CD4-positive, alpha-beta T cell treated with Interleukin-17A for 1 hour (primary cell): ENCODE measurements at places on chromosomes 16 and 17.

- DNase-seq, result no peak
Observed at GRCh38 chr17:19343256-19343630, 19.3 kb downstream of the B9D1 start.

GRCh38 chr16:4523686-4524085, 14.9 kb downstream of the CDIP1 start:
- DNase-seq, result no peak

DNA sequence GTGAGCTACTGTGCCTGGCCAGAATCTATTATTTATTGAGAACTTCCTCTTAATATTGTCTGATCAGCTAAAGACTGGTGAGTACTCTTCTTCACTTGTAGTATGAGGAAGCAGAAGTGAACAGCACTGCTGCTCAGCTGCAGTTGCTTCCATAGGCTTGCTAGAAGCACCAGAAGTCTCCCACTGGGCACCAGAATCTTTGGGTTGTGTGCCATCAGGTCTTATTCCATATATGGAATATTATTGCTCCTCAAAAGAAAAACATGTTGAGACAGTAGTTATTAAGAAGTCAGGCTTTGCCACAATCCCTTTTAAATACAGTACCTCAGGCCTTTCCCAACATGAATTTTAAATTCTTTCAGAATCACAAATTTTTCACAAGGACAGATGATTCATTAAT, 17.2 kb downstream of the SNTB2 start:
- no peak for DNase-seq

- peak; percentile 27 for DNase-seq
Observed at GRCh38 chr17:38705803-38706504, 881 bp downstream of the MLLT6 start.

DNA sequence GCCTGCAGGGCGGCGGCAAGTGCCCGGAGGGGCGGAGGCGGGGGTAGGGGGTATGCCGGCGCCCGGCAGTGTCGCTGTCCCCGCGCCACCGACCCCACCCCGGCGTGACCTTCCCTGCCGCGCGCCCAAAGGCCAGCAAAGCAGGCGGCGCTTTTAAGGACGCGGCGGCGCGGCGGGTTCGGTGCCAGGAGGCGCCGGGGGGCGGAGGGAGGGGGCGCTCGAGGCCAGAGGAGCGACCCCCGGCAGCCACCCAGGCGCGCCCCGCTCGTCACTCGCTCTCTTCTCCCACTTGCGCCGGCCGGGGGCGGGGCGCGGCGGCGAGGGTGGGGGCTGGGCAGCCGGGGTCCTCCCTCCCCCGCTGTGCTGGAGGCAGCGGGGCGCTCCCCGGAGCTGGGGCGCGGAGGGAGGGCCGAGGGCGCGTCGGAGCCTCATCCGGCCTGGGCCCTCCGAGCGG, 8.6 kb upstream of the BAHCC1 start:
- no peak for DNase-seq

DNA sequence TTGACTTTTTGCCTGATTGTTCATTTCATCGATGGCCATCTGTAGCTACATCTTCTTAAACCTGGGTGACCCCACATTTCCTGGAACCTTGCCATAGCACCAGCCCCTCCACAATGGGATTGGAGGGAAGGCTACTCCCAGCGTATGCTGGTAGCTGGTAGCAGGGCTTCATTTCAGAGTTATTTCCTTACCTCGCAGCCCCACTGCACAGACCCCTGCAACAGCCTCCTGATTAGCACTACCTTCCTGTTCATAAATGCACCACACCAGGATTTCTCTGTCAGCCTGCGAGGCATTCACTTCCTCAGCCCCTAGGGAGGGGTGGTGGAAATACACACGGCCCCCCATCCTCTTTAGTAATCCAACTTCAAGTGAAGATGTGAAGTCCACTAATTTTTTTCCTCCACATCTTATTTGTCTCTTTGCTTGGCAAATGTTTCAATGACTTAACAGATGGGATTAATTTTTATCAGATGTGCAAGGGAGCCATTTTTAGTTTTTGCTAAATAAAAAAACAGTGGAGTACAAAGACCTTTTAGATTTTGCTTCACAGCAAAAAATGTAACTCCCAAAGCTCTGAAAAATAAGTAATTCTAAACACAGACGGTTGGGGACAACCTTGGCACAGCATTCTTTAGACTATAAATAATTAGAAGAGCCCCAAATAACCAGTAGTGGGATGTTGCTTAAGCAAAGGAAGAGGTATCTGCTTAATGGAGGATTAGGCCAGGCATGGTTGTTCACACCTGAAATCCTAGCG, 76.6 kb downstream of the CLEC16A start:
- DNase-seq, result no peak

DNA sequence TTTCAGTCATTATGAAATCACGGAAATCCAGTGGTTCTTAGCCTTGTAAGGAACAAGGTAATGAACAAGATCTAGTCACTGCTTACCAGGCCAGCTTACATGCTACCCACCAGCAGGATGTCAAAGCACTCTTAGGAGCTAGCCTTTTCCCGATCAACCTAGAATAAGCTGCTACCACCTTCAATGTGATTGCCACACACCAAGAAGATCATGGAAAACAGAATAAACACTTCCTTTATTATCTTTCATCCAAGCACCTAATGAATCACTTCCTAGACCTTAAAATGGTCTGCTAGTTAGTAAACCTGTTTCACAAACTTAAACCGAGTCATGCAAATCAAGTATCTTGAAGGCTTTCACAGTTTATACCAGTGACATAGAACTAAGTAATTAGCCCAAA, 5.0 kb downstream of the BBS2 start:
- no peak for DNase-seq

DNA sequence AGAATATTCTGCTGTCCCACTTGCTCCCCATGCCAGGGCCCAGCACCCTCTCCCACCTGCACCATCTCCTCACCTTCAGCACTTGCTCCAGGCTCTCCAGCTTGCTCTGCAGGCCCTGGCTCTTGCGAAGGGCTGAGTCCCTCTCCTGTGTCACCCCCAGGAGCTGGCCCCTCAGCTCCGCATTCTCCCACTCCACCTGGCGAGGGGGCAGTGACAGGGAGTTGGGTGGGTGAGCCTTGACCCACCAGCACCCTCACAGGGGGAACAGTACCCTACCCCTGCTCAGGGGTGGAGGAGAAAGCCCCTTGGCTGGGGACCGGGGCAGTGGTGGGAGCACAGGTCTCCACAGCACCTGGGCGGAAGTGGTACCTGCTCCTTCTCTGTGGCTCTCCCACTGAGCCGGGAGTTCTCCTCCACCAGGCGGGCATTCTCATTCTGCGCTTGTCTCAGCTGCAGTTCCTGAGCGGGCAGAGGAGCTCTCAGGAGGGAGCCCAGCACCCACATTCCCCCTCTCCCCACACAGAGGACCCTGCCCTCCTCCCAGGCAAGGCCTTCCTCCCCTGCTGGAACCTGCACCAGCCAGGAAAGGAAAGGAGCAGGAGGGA, 5.9 kb downstream of the TSPOAP1 start:
- no peak for DNase-seq

GRCh38 chr17:78847052-78847451, 6.4 kb upstream of the USP36 start:
- DNase-seq, result no peak

GRCh38 chr16:89615596-89616090, 2.2 kb downstream of the DPEP1 start:
- peak; percentile 27 for DNase-seq

DNA sequence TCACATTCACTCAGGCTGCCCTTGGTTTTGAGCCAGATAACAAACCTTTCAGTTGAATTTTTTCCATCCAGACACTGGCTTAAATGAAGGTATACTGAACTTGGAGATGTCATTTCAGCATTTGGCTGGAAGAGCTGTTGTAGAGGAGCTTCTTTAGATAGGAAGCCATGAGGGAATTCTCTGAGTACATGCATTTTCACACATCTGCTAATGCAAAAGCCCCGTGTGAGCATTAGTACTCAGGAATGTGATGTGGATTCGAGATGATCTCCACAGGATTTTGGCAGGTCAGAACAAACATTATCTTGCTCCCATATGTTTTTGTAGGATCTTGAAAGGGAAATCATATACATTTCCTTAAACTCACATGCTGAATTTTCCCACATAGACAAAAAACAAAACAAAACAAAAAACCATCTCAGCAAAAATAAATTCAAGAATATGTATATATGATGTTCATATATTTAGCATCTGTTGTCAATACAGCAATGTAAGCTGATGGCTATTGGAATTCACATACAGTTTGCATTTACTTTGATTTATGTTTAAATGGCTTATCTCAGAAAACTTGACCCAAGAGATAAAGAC, 277.2 kb upstream of the TBX2 start:
- no peak for DNase-seq

GRCh38 chr16:27699540-27699939, 149.6 kb downstream of the KATNIP start:
- no peak for DNase-seq

DNA sequence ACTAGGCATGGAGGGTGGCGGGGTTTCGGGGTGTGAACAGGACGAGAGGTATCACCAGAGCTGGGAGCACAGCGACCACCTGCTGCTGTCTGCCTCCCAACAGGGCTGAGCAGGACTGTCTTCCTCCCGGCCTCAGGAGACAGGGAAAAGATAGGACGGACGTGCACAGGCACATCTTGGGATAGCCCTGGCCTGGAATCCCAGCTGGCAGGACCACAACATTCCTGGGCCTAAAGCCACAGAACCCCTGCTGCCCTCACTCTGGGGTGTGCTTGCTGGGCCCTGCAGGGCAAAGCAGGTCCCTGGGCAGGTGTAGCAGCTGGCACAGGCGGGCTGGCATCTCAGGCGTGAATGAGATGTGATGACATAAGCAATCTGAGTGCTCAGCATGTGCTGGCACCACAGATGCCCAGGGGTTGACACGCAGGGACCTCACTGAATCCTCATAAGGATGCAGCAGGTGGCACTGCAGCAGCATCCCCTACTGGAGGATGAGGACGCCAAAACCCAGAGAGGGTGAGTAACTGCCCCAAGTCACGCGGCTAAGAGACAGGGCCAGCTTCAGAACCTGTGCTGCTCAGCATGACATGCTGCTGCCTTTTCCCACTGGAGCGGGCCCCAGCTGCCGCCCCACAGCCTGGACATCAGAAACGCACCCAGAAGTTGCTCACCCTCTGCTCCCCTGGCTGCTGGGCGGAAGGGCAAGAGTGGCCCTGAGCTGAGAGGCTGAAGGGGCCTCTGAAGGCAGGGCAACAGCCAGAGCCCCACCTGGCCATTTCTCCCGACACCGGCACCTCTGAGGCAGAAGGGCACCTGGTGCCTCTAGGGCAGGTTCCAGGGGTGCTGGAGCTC, 7.1 kb downstream of the CORO7 start:
- no peak for DNase-seq

DNA sequence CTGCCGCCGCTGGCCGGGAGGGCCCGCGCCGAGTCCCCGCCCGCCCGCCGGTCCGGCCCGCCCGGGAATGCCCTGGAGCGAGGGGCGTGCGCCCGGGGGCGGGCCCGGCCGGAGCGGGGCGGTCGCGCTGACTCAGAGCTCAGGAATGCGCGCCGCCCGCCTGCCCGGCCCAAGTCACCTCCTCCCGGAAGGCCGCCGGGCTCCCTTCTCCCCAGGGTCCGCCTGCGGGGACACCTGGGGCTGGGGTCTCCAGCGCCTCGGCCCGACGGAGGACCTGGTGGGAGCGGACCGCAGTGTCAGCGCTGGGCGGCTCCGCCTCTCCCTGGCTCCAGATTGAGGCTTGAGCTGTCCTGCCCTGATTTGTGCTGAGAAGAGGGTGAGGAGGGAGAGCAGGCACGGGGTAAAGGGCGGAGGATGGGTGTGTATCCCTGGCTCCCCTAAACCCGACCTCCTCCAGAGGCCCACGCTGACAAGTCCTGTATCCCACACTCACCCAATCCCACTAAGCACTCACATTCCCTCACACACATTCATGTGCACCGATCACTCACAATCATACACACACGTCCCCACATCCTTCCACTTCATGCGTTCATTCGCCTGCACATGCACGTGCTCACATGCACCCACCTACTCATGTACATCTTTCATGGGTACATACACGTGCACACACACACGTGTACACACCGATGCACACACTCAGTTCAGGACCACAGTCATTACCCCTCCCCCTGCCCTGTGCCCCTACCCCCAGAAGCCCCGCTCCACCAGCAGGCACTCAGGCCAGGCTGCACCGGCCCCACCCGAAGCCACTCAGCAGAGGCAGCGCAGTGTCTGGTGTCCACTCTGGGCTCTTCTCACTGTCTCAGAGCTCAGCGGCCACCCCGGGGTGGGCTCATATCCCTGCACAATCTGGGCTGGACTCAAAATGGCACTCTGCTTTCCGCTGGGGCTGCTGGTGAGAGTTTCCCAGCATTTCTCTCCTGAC, at the start of gene RHBDF1:
Gene RHBDF1 (minus strand): TSS at position 71 of the 988 bp plus-strand sequence. CDS start 7,616 bp downstream, outside the sequence.
- no peak for DNase-seq

- DNase-seq, result no peak
Observed at GRCh38 chr16:84324434-84325262, 30.0 kb downstream of the WFDC1 start.

GRCh38 chr17:65027305-65027704, 29.2 kb downstream of the GNA13 start:
- DNase-seq, result peak; percentile 73

DNA sequence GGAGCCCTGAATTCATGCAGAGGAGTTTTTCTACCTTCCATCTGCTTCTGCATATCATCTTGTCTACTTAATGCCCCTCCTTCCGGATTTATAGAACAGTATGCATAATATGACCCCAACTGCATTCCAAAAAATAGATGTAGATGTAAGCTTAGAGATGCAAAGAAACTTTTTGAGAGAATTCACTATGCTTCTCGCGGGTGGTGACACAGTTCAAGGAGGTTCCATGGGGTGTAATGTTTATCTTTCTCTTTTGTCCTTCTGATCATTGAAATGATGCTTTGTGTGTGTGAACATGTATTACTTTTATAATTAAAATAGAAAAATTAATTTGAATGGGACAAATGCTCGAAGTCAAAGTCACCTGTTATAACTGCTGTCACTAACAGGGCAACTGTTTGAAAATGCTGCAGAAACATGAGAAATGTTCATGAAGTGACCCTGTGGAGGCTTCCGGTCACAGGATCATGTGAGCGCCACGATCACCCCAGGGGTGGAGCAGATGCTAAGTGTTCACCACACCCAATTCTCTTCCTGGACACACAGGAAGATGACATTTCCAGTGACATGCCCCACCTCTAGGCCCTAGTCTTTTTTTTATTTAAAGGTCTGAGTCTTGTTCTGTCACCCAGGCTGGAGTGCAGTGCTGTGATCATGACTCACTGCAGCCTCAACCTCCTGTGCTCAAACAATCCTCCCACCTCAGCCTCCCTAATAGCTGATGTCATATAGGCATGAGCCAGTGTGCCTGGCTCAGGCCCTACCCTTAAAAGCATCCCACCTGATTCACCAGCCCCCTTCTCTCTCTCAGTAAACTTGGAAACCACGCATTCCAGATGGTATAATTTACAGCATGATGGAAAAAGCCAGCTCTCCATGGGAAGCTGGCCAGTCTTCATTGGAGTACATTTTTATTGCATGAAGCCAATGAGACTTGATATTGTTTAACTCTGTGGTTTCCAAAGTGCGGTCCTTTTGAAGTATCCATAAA, 21.0 kb upstream of the AGRP start:
- DNase-seq, result peak; percentile 77
